A549 treated with DMSO at 1 μM for 4 hours (cell line): ENCODE measurements at places on chromosomes 12 and 14. TPM values are rescaled to one million over a fixed set of nuclear protein-coding genes. Genes with fewer than 3 reads are reported as not detected.

Gene CDKN3
- total RNA-seq: 74.2 to 81.5 TPM (median 79.1 TPM) in 5 replicates

Gene AQP6
- total RNA-seq: 0.02 to 0.05 TPM in 2 of 5 replicates, not detected in the others

Gene WIF1
- not detected in 5 replicates for total RNA-seq

Gene RIMBP2
- total RNA-seq: not detected in 5 replicates

Gene ARHGEF25
- 5.6 to 6.9 TPM (median 6.1 TPM) in 5 replicates for total RNA-seq

Gene GEMIN2
- 25.0 to 30.1 TPM (median 26.9 TPM) in 5 replicates for total RNA-seq

Gene CCDC184
- 3.1 to 3.5 TPM (median 3.2 TPM) in 5 replicates for total RNA-seq

Gene SMCO2
- 0.17 to 0.44 TPM (median 0.36 TPM) in 3 of 5 replicates, not detected in the others for total RNA-seq

Gene NR2C1
- 25.3 to 28.8 TPM (median 26.6 TPM) in 5 replicates for total RNA-seq

Gene CDH24
- total RNA-seq: 3.4 to 6.1 TPM (median 4.9 TPM) in 5 replicates

Gene KANSL2
- total RNA-seq: 38.5 to 48.8 TPM (median 39.9 TPM) in 5 replicates

Gene SIX6
- total RNA-seq: not detected in 5 replicates

Gene RPL10L
- not detected in 5 replicates for total RNA-seq

Gene CCDC196
- total RNA-seq: not detected in 5 replicates

Gene VIPAS39
- total RNA-seq: 10.5 to 16.0 TPM (median 14.0 TPM) in 5 replicates

Gene HOXC11
- total RNA-seq: 0.36 to 0.51 TPM (median 0.47 TPM) in 5 replicates

Gene GTF2H3
- 26.6 to 43.8 TPM (median 31.5 TPM) in 5 replicates for total RNA-seq

Gene BMP4
- 2.3 to 3.0 TPM (median 2.7 TPM) in 5 replicates for total RNA-seq

Gene MYL2
- 0.10 to 0.17 TPM in 2 of 5 replicates, not detected in the others for total RNA-seq

Gene CFAP54
- total RNA-seq: 0.92 to 1.5 TPM (median 1.2 TPM) in 5 replicates

Gene SIX4
- 2.5 to 4.6 TPM (median 3.9 TPM) in 5 replicates for total RNA-seq

Gene PLBD1
- 4.0 to 6.3 TPM (median 4.7 TPM) in 5 replicates for total RNA-seq

Gene TCL1B
- total RNA-seq: not detected in 5 replicates

Gene P2RX4
- total RNA-seq: 15.8 to 21.9 TPM (median 17.7 TPM) in 5 replicates

Gene CD4
- total RNA-seq: not detected in 5 replicates

Gene KLRB1
- not detected in 5 replicates for total RNA-seq

Gene CIROP
- not detected in 5 replicates for total RNA-seq

Gene PYGL
- 107 to 146 TPM (median 133 TPM) in 5 replicates for total RNA-seq

Gene FLRT2
- total RNA-seq: 3.0 to 5.1 TPM (median 4.7 TPM) in 5 replicates

Gene TMBIM4
- 51.2 to 60.9 TPM (median 56.4 TPM) in 5 replicates for total RNA-seq

Gene RDH12
- total RNA-seq: 0.08 to 0.14 TPM (median 0.09 TPM) in 3 of 5 replicates, not detected in the others

Gene OVCH1
- not detected in 5 replicates for total RNA-seq

Gene MGAT4C
- total RNA-seq: 0.03 to 0.08 TPM (median 0.06 TPM) in 4 of 5 replicates, not detected in the other

Gene DNAI7
- total RNA-seq: 0.09 to 0.46 TPM (median 0.20 TPM) in 5 replicates

Gene CCDC198
- 2.4 to 4.4 TPM (median 3.5 TPM) in 5 replicates for total RNA-seq

Gene APOF
- total RNA-seq: not detected in 5 replicates

Gene STYK1
- 0.14 to 0.54 TPM (median 0.28 TPM) in 5 replicates for total RNA-seq

Gene RNASE2
- not detected in 5 replicates for total RNA-seq

Gene KIF26A
- total RNA-seq: 1.8 to 4.3 TPM (median 3.1 TPM) in 5 replicates

Gene PLEKHD1
- 0.02 to 0.07 TPM (median 0.04 TPM) in 4 of 5 replicates, not detected in the other for total RNA-seq
